ENCODE measurements at places on chromosomes 12 and 14.

GRCh38 chr14:53391631-53392285, 238.6 kb upstream of the DDHD1 start:
- DNase-seq = no peak

GRCh38 chr12:113359133-113359938, 949 bp downstream of the PLBD2 start:
- DNase-seq = no peak

- DNase-seq = no peak
Measured at GRCh38 chr14:22824711-22825359, 4.9 kb upstream of the MRPL52 start.

DNA sequence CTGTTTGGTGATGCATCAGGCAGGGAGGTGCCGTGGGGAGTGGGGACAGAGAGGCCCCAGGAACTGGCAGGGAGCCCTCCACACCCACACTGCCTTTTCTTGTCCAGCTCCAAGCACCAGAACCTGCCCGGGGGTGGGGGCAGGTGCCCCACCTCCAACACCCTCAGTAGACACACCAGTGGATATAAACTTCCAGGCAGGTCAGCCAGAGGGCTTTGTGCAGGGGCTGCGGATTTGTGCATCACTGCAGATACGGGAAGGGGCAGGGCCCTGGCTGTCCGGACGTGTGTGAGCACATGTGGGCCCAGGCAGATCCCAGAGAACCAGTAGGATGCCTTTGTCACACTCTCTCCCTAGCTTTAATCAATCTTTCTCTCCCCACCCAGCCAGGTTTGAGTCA, 1.3 kb upstream of the TGM1 start:
- no peak for DNase-seq

GRCh38 chr12:6824901-6825381, 3.3 kb upstream of the P3H3 start:
- DNase-seq = no peak

DNA sequence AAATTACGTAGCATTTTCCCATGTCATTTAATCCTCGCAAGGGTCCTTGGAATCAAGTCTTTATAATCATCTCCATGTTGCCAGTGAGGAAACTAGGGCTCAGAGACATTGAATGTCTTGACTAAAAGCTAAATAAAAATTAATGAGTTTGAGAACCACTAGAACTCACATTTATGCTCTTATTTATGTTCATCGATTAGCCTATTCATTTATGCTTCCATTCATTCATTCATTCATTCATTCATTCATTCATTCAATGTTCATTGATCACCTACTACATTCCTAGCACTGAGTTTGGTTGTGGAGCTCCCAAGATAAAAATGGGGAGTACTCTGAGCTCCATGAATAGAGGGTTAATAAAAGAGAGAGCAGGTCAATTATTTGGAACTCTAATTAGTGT, 59.7 kb downstream of the KCNA1 start:
- no peak for DNase-seq

- no peak for DNase-seq
Measured at GRCh38 chr12:105239304-105239703, 3.3 kb upstream of the APPL2 start.

DNA sequence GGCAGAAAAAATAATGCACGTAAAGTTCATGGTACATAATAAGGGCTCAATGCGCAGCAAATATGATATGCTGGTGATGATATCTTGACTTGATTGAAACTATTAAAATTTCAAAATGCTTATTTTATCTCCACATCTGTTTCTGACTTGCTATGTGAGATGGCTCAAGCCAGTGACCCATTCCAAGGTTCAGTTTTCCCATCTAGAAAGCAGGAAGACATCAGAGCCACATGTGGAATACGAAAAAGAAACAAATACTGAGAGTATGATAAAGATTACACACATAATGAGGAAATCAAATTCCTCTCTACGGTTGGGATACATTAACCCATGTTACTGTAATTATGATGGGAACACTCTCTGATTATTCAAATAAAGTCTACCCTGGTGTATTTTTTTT, 24.0 kb upstream of the TSPAN11 start:
- DNase-seq = no peak

DNA sequence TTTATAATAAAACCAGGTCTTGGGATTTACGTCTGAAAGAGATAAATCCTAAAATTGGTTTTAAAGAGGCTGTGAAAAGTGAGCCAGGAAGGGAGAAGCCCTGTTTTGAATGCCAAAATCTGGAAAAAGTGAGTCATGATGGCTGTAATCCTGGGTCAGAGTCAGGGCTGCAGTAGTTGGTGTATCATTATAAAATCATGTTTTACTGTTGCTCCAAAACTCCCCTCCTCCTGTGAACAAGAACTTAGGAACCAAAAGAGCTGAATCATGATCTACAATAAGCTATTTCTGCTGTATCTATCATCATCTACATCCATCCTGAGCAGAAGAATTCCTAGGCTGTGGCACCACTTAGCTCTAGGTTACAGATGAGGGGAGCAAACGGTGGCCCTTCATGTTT, 79.3 kb downstream of the LMO3 start:
- DNase-seq = no peak

DNA sequence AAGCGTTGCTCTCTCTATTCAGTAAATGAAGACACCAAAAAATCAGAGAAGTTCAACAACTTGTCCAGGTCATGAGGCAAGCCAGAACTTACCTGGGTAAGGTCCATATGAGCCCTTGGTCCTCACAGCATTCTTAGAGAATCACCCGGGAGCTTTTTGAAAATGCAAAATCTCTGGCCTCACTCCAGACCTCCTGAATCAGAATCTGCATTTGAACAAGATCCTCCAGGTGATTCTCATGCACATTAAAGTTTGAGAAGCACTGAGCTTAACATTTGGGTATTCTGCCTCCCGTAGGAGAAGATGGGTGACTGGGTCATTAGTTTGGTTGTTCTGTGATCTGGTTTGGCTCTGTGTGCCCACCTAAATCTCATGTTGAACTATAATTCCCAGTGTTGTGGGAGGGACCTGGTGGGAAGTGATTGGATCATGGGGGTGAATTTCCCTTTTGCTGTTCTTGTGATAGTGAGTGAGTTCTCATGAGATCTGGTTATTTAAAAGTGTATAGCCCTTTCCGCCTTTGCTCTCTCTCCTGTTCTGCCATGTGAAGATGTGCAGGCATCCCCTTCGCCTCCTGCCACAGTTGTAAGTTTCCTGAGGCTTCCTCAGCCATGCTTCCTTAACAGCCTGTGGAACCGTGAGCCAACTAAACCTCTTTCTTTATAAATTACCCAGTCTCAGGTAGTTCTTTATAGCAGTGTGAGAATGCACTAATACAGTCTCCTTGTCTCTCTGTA, 221.2 kb downstream of the RAD51B start:
- no peak for DNase-seq

DNA sequence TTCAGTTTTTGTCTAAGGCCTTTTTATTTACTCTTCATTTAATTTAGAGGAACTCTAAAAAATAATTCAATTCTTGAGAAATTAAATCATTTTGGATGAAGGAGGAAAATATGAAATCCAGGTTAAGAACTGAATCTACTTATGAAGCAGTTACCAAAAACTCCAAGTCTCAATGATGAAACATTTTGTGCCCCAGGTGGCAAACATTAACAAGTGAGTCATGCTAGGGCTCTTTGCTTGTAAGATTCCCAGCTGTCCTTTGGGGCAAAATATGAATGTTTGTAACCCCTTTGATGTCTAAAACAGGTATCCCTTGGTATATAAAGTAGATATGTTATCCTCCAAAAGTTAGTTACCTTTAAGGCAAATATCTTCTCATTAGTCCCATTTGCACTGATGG, 202.4 kb downstream of the NEDD1 start:
- DNase-seq = no peak

DNA sequence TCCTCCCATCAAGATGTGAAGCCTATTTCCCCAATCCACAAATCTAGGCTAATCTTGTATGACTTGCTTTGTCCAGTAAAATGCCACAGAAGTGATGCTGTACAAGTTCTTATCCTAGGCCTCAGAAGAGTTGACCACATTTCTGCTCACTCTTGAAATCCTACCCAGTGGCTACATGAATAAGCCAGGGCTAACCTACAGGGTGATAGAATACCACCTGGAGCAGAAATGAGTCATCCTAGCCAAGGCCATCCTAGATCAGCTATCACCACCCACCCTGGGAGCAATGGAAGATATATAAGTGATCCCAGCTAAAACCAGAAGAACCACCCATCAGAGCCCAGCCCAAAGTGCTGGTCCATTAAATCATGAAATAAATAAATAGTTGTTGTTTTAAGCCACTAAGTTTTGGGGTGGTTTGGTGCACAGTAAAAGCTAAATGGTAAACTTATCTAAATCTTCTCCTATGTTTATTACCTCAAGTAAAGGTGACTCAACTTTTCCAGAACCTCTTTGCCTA, 105.1 kb downstream of the RPS29 start:
- DNase-seq = no peak

GRCh38 chr12:98162906-98163678, 352.3 kb upstream of the TMPO start:
- DNase-seq = no peak

DNA sequence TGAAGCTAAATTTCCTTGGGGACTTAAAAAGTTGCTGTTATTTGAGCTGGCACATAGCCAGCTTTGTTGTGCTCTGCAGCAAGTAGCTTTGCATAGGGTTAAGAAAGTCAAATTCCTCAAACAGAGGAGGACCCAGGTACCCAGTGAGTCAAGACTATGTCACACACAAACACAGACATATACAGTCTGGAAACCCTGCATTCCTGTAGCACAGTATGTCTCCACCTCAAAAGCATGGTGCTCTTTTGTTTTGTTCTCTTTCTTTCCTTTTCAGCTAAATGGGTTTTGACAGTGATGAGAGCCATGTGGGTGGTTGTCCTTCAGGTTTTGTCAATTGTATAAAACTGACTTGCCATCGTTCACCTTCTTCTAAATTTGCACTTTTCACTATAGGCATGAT, 179.6 kb upstream of the DIO2 start:
- DNase-seq = no peak

GRCh38 chr12:127374447-127374846, 892.5 kb upstream of the TMEM132C start:
- no peak for DNase-seq

GRCh38 chr12:130988751-130989150, 35.0 kb downstream of the ADGRD1 start:
- no peak for DNase-seq

GRCh38 chr14:49105512-49105911, 480.7 kb downstream of the RPS29 start:
- no peak for DNase-seq

DNA sequence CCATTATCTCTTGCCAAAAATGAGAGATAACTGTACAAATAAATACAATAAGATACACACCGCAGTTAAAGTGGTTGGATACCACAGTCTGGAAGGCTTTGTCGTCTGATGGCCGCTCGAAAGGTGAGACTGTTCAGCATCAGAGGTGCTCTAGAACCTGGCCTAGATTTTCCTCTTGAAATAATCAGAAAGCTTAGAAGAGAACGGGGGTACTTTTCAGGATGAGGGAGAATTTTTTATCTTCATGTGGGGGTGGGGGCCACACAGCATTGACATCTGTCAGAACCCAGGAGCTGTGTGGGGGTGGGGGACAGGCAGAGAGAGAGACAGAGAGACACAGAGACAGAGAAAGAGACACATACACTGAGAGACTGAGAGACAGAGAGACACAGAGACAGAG, 90.5 kb downstream of the GALNT9 start:
- no peak for DNase-seq

DNA sequence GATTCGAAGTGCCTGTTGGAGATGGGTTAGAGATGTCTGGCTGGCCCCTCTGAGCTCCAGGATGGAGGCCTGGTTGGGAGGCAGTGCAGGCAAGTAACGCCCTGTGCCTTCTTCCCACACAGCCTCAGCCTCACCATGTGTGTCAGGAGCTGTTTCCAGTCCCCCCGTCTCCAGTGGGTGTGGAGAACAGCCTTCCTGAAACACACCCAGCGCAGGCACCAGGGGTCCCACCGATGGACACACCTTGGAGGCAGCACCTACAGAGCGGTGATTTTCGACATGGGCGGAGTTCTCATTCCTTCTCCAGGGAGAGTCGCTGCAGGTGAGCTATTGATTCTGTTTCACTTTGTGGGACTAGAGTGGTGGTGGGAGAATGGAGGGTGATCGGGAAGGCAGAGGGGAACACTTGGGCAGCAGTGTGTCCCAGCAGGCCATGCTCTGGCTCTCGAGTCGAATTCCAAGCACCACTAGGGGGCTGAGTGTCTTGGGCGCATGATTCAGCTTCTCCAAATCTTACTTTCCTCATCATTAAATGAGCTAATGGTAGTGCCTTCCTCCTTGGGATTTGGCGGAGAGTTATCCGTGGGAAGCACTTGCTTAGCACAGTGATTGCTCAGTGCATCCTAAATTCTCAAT, 6.8 kb downstream of the ACAD10 start:
- no peak for DNase-seq

GRCh38 chr14:23933108-23933741, 20.3 kb upstream of the DHRS4 start:
- DNase-seq = no peak

DNA sequence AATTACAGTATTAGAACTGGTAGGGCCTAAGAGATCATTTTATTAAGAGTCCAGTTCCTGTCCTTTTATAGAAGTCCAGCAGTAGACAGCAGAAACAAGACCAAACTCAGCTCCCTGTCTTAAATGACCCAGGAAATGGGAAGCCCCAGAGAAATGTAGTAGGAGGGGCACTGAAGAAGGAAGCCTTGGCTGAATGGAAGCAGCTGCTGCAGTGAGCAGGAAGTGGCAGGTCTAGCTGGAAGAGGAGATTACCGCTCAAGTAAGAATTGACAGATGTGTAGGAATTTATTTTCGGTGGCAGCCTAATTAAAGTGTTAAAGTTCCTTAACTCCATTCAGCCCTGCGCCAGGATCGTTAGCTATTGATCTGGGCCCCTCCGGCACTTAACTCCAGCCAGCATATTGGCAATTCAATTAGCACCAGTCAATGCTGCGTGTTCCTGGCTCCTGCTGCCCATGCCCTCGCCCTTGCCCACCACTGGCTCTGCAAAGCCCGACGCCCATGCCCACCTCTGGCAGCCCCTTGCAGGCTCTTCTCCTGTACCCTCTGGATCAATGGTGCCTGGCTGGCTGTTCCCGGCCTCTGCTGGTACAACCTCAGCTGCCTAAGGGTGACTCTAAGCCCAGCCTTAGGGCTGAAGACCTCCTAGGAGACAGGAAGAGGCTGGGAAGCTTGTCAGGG, 21.1 kb downstream of the ZFHX2 start:
- no peak for DNase-seq

GRCh38 chr12:41189395-41190251, 1.5 kb downstream of the PDZRN4 start:
- DNase-seq = no peak

DNA sequence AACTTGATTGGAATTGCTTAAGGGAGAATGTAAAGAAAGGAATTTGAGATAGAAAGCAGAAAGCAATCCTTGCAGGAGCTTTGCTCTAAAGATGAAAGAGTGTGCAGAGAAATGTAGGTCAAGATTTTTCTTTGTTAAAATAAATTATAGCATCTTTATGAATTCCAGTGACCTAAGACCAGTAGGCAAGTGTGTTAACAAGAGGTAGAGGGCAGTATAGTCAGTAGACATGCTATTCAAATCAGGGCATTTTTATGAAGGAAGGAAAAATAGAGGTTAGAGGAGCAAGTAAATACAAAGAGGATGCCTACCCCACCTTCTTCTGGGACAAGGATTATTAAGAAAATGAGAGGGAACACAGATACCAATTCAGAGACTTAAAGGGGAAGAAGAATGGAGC, 148.5 kb downstream of the PLCZ1 start:
- no peak for DNase-seq

Data from esophagus squamous epithelium (tissue), 5 donors.